Stimulated activated CD8-positive, alpha-beta memory T cell treated with anti-CD3 and anti-CD28 coated beads, Interleukin-7, amount 100 ng/mL, for 4 hours (primary cell): ENCODE measurements at places on chromosomes 7 and 10.

DNA sequence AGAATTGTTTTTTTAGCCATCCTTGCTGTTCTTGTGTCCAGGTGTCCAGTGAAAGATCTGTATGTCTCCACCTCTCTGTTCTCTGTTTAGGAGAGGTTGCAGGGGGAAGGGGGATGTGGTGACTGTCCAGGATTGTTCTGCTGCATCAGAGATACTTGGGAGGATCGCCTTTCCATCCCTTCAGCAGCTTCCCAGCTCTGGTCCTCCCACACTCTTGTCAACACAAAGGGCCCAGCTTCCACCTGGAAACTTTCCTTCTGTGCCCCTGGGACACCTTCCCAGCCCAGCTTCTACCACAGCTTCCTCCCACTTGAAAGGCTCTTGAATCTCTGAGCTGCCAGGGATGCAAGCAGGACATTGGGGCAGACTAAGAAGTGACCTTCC, 82.0 kb upstream of the SLF2 start:
- DNase-seq = no peak

DNA sequence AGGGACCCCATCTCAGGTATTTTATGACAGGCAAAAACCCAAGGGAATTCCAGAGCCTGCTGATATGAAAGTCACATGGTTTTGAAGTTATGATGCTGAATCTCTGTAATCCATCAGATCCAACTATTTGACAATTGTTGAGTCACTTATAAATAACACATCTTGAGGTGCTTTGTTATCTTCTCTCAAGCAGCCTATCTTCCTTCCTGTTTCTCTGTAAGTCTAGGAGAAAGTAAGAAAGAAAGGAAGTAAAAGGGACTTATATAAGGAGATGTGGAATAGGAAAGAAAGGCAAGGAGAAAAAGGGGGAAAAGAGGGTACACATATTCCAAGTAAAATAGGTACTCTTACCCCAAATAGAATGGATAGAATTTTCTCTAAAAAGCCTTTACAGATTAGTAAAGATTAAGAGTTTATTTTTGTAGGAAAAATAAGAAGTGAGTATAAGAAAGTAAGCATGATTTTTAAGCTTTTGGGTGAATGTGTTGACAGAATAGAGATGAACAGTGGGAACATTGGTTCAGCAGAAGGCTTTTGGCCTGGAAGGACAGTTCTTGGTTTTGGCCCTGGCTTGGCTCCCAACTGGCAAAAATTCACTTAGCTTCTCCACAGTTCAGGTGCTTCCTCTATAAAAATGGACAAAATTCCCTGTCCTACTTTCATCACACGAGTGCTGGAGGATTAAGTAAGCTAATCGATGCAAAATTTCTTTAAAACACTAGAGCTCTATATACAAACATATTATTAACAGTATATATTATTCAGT, 39.6 kb upstream of the ANK3 start:
- no peak for DNase-seq

DNA sequence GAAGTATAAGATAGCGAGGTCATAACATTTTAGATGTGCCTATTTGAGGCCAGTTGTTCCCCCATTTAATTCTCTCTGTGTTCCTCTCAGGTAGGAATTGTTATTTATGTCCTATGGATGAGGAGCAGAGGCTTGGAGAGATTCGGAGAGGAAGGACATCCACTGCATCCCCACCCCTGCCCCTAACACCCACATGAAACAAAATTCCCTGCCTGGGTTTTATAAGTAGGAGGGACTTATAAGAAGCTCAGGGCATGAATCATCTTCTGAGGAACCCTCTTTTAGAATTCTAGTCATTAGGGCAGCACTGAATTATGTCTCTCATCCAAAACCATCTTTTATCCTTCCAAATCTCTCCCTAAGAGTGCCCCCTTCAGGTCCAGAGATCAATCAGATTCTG, 5.0 kb downstream of the CHAT start:
- DNase-seq = no peak

DNA sequence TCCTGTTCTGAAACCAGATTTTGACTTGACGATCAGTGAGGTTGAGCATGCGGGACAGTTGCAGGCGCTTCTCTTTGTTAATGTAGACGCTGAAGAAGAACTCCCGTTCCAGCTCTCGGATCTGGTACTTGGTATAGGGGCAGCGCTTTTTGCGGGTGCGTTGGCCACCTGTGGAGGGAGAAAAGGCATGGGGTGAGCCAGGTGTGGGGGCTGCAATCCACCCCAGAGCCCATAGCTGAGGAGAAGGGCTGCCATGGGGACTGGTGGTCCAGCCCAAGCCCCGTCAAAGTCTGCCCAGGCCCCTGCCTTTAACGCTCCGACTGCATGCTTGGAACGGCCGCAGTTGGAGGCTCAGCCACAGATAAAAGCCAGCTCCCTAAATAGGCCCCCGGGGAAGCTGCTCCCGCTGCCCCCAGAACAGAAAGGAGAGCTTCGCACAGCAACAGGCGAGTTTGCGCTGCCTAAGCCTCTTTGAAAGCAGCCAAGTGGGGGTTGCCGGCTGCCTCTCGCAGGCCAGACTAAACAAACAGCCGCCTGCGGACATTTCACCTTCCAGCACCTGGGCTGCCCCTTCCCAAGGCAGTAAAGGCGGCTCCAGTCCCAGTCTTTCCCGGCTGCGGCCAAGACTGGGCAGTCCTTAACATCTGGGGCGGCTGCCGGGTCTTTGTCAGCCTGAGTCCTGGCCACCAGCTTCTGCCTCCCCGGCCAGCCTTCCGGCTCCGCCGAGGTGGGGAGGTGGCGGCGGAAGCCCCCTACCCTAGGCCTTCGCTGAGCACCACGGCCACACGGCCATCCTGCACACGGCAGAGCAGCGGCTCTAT, 2.0 kb downstream of the HOXA11 start:
- no peak for DNase-seq

GRCh38 chr10:49271346-49271745, 27.6 kb upstream of the C10orf71 start:
- DNase-seq = no peak

DNA sequence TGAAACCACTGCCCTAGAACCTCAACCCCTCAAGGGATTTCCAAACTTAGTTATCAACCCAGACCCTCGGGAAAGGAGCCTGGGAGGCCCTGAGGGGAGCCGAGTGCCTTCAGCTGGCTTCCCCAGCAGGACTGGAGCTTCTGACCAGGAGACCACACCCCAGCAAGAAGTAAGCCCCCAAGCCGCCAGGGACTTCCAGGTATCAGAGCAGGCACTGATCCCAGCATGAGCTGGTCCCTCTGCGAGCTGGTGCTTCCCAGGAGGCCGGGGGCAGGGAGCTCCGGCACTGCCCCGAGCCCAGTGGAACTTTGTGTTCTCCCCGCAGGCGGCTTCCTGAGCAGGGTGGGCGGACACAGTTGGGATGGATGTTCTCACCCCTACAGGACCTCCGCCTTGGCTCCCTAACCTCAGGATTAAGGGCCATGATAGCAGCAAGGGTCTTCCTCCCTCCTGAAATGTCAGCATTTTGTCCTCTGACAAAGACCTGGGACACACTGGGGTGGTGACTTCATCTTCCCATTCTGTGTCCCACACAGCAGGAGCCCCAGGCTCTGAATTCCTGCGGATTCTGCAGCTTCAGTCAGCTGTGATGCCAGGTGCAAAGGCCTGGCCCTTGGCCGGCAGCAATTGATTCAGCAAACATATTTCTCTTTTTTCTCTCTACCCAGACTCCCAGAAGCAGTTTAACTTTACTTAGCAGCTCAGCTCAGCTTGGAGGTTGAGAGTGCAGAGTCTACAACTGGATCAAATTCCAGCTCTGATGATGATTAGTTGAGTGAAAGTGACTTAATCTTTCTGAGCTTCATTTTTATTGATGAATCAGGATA, 11.6 kb downstream of the ATP6V0E2 start:
- no peak for DNase-seq

GRCh38 chr10:43026039-43026973, 50.6 kb upstream of the RET start:
- DNase-seq = no peak

- no peak for DNase-seq
These were observed 34.6 kb downstream of the SLC29A3 start for GRCh38 chr10:71353639-71354038.

DNA sequence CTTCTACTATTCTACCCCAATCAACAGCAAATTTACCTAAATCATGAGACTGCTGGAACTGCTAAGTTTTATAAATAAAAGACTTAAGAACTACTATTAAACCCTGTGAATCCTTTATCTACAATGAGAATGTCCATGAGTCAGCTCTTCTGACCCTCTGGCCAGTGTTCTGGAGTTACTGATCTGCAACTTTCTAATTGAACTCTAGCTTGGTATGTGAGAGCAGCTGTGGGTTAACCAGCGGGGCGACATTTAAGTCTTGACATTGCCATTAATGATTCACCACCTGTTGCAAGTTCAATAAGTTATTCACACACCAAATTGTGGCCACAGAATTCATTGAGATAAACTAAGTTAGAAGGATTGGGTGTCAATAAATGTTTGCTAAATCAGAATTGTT, 359.8 kb downstream of the PCDH15 start:
- no peak for DNase-seq

DNA sequence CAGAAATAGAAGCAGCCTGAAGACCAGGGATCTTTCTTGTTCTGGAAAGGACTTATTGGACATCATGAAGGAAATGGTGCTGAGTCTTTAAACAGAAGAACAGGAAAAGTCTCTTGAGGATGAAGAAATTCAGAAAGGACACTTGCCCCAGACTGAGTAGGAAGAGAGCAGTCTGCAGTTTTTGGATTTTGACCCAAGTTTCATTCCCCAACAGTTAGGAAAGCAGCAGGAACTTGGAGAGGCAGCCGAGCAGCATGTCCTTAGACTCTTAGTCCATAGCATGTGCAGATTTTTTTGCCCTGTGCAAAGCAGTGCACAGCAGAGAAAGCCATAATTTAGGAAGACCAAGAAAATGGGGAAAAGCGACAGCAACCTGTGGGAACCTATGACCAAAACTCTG, 927.2 kb upstream of the AUTS2 start:
- no peak for DNase-seq

- no peak for DNase-seq
These were observed 25.1 kb downstream of the DPY19L1 start for GRCh38 chr7:35012160-35012559.

DNA sequence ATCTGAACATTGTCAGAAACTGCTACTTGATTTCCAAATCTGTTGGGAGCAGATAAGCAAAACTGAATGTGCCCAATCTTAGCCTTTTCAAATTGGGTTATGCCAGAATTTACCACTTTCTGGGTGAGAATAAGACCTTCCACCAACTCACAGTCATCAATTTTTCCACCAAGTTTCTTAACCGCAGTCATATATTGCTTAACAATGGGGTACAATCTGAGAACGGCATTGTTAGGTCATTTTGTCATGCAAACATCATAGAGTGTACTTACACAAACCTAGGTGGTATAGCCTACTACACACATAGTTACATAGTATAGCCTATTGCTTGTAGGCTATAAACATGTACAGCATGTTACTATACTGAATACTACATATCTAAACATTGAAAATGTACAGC, 16.0 kb downstream of the MRPS33 start:
- DNase-seq = no peak

- peak; percentile 53 for DNase-seq
These were observed 732 bp downstream of the FAS start for GRCh38 chr10:88991161-88991898.

DNA sequence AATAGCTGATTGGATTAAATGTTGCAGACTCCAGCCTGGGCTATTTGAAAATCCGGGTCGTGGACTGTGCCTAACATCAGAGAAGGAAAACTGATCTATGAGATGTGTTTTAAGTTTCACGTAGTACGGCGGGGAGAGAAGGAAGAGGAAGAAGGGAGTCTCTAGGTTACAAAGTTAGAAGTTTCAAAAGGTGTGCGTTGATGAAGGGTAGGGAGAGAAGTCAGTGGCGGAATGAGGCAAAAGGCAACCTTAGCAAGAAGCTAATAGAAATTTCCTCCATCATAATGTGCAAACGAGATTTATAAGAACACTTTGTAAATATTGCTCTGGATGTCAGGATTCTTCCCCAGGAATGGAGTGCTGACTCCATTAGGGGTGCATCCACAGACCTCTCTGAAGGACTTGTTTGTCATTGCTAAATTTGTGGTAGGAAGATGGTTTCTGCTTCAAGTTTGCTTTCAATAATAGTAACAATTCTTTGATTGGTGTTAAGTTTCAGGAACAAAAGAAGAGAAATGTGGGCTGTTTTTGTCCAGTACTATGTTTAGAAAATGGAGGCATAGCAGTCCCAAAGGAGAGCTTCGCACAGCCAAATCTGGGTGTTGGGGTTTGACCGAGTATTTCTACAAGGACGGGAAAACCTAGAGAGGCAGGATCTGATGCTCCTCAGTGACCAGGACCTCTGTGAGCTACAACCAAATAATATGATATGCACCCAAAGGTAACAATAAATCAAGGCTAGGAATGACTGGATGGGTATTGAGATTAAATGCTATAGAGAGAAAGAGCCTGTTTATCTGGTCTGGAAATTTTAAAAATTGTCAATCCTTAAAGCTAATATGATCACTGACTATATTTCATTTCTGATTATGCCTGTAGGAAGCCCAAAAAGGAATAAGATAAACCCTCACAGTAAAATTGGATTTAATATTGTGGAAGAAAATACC, 8.2 kb downstream of the TWIST1 start:
- no peak for DNase-seq

GRCh38 chr10:132674311-132674710, 111.6 kb downstream of the NKX6-2 start:
- DNase-seq = no peak
